Stimulated activated CD4-positive, alpha-beta T cell treated with anti-CD3 and anti-CD28 coated beads, TNF-alpha, amount 100 ng/mL, for 48 hours (primary cell): ENCODE measurements at places on chromosomes 7 and 10.

DNA sequence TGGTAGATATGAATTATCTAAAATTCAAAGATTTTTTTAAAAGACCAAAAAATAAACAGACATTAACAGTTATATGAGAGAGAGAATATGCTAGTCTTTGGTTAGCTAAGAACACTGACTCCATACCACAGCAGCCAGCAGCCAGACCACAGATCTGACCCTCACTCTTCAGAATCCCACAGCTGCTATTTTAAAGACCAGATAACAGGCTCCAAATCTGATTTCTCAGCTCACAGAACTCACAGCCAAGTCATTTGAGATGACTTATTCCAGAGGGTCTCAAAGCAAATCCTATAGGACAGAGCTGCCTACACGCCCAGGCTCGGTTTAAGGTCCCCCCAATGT is 20.4 kb downstream of the NUDCD3 start:
- no peak for DNase-seq

DNA sequence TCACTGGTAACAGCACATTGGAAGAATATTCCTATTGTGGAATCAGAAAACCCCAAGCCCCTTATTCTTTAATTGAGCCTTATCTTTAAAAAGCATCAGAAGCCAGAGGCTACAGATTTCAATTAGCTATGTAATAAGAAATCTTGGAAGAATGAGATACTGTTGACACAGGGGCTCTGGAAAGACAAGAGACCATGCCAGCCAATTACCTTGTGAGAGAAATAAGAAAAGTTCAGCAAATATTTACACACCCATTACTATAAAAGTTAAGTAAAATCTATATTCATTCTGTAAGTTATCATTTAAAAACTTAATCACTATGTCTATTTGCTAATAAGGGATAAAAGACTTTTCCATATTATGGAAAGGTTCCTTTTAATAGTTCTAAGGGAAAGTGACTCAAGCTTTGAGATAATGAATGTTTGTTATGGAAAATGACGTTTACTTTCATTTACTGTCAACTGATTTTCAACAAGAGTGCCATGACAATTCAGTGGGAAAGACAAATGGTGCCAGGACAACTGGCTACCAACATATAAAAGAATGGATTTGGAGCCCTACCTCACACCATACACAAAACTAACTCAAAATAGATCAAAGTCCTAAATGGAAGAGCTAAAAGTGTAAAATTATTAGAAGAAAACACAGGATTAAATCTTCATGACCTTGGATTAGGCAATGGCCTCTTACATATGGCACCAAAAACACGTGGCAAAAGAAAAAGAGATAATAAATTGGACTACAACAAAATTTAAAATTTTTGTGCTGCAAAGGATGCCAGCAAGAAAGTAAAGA is 28.3 kb downstream of the ZFAND2A start:
- no peak for DNase-seq

- DNase-seq = no peak
Measured at GRCh38 chr7:29480451-29480850, 83.2 kb upstream of the PRR15 start.

- no peak for DNase-seq
Measured at GRCh38 chr10:36187380-36188079, 545.4 kb upstream of the FZD8 start.

DNA sequence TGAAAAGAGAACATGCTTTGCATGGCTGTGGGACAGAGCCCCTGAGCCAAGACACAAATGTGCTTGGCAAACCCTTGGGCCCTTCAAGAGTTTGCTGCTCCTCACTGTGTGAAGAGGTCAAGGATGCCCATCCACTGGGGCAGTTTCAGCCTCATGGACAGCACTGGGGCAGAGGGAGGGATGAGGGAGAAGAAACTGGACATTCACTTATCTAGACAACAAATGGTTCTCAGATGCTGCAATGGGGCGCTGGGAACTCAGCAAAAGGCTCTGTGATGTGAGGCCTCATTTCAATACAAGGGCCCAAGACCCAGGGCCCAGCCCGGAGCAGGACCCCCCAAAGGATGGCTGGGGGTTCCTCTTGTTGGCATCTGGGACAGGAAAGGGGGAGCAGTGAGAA is 49.1 kb downstream of the EBF3 start:
- DNase-seq = no peak

GRCh38 chr7:148852272-148852671 is 31.8 kb downstream of the EZH2 start:
- DNase-seq = no peak

DNA sequence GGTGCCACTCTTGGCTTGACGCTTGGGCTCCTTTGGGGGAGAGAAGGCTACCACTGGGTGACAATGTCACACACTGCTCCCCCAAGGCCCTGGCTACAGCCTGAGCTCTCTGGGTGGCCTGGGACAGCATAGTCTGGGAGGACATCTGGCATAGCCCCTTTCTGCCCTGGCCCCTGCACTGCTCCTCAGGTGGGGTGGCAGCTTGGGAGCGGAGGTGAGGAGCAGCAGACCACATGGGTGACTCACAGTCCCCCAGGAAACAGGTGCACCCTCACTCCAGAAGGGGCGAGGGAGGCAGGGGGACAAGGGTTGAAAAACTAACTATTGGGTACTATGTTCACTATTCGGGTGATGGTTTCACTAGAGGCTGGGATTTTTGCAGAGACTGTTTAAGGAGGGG is 45.2 kb downstream of the NPTX2 start:
- no peak for DNase-seq

GRCh38 chr10:90417029-90417428 is 440.8 kb downstream of the HTR7 start:
- DNase-seq = no peak

DNA sequence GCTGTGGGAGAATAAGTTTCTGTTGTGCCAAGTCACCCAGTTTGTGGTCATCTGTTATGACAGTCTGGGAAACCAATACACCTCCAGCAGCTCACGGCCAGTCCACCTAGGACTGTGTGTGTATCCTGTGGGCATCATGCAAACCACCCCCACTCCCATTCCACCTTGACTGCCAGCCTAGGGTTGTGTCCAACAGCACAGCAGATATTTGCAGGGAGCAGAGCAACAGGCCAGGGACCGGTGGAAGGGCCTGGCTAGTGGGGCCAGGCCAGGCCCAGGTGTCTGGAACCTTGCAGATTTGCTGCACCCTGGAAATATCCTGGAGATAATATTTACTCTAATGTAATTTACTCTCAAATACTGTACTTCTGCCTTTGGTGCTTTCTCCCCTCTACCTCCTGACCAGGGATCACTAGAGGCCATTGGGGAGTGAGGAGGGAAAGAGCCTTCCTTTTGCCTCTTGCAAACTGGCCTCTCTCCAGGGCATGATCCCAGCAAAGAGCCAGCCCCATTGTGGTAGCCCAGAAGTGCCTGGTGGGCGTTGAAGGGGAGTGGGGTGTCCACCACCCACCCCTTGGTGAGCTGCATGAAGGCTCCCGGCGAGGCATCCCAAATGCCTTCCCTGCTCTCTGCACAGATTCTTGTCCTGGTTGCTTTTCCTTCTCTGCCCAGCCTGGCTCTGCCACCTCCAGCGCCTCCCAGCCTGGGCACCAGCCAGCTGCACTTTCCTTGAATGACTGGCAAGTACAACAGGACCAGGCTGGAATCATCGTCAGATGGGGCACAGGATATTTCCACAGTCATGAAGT is 15.2 kb upstream of the TPST1 start:
- no peak for DNase-seq

- no peak for DNase-seq
Measured at GRCh38 chr10:63628526-63629362, 107.5 kb downstream of the REEP3 start.

GRCh38 chr7:88169717-88170320 is 50.0 kb downstream of the SRI start:
- no peak for DNase-seq

DNA sequence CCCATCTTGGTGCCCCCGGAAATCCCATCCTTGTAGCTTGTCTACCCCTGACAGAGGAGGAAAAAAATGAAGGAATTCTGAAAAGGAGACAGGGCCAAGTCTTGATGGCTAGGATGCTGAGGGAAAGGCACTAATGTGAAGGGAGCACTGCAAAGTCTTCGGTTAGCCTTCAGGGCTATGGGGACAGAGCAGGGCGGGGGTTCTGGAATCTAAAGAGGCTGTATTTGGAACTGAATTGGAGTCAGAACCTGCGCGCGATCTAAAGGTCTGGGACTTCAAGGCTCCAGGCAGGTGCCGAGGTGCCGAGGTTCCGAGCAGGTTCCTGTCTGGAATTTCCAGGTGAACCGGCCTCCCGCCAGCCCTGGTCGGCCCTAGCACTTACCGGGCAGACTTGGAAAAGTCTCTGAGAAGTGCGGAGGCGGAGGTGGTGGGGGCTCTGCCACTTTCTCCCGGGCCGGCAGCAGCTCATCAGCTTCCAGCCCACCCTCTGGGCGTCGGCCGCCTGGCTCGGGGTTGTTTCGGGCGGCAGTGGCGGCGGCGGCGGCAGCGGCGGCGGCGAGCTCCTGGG is 781 bp downstream of the GBX1 start:
- DNase-seq = no peak

DNA sequence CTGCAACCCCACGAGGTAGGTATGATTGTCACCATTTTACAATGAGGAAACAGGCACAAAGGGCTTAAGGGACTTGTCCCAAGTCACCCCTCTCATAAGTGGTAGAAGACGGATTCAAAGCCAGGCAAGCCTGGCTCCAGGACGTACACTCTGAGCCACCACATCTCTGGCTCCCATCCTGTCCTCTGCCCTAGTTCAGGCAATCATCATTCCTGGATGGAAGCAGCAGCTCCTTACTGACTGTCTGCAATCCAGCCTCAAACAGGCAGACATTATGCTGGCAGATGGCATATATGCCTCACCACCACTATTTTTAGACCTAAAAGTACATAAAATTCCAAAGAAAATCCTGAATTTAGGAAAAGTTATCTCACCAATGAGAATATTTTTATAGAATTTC is 100.7 kb downstream of the USP6NL start:
- DNase-seq = no peak

DNA sequence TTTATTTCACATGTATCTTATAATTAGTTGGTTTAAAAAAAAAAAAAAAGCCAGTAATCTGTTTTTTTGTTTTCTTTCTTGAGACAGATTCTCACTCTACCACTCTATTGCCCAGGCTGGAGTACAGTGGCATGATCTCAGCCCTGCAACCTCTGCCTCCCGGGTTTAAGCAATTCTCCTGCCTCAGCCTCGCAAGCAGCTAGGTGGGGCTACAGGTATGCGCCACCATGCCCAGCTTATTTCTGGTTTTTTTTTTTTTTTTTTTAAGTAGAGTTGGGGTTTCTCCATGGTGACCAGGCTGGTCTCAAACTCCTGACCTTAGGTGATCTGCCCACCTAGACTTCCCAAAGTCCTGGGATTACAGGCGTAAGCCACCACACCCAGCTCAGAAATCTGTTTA is 34.1 kb upstream of the CAPZA2 start:
- no peak for DNase-seq
